ENCODE measurements at places on chromosomes 7 and 10.

GRCh38 chr7:12066521-12066920, 144.6 kb upstream of the TMEM106B start:
- DNase-seq, result no peak

- DNase-seq, result no peak
Observed at GRCh38 chr7:100048680-100049079, 894 bp upstream of the ZSCAN21 start.

- DNase-seq, result no peak
Observed at GRCh38 chr10:77380191-77380590, 257.4 kb downstream of the KCNMA1 start.

DNA sequence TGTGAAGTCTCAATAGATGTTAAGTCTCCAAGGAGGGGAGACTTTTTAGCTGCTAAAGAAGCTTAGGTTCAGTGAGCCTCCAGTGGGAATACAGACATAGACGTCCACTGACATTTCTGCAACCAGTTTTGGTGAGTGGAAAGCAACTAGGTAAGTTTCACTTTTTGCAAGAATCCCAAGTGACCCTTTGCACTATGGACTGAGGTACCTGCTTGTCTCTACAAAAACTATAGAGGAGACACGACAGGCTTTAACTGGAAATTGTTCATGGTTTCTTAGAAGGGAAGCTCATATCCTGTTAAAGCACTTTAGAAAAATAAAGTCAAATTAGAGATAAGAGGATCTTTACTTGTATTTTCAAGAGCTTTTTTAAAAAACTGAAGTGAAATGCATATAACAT, 38.6 kb downstream of the GBF1 start:
- DNase-seq, result no peak

DNA sequence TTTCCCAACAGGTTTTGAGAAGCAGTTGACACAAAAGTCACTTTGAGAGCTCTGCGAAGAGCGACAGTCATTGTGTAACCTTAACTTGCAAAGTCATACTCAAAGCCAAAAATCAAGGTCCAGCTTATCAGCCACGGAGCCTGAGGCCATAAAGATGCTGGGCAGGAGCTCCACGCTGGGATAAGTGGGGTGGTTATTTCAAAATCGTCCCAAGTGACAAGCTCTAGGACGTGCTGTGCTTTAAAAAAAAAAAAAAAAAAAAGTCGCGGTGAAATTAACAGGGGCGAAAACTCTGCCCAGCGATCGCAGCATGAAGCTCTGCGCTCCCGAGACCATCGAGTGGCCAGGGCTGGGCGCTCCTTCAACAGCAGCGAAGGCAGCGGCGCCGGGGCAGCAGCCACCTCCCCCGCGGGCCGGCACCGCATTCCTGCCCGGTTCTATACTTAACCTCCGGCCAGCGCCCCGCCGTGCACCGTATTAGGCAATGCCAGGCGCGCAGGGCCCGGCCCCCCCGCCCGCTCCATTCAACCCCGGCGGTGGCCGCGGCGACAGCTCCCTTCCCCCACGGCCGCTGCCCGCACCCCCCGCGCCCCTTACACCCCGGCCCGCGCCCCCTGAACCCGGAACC, 657 bp downstream of the HACD1 start:
- DNase-seq, result peak; percentile 61

- DNase-seq, result peak; percentile 39
Observed at GRCh38 chr7:81260152-81260551, 341.3 kb upstream of the SEMA3C start.

DNA sequence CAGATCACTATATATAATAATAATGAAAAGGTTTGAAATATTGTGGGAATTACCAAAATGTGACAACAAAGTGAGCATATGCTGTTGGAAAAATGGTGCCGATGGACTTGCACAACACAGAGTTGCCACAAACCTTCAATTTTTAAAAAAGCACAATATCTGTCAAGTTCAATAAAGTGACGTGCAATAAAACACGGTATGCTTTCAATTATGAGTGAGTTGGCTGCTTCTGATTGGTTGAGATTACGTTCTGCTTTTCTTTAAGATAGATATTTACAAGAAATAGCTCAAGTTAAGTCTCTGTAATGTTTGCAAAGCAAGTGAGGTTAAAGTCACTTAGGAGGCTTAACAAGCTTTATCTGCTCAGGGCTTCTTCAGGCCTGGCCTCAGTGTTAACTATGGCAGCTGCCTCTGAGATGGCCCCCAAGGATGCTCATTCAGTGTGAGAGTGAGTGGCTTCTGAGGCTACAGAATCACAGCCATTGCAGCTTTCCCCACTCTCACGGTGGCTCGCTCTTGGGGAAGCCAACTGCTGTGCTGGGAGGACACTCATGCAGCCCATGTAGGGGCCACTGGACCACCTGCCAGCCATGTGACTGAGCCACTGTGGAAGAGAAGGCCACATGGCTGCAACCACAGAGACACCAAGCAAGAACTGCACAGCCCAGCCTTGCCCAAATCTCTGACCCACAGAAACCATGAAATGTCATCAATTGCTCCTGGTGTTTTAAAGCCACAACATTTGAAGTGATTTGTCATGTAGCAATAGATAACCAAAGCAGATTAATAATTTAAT, 78.3 kb upstream of the TMEM72 start:
- no peak for DNase-seq

DNA sequence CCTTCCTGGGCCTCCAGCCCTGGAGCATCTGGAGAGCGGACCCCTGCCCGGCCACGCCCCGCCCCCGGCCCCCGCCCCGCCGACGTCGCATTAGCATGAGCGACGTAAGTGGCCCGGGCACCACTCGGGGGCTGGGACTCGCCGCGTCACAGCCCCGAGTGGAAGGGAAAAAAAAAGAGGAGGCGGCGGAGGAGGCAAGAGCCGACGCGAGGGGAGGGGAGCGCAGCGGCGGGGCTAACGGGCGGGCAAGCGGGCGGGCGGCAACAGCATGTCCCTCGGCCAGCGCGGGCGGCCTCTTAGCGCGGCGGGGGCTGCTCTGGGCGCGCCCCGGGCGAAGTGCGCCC, at the start of gene SLC18A3:
SLC18A3 (plus strand) TSS at position 197 of the 344 bp plus-strand sequence. CDS start 431 bp downstream, outside the sequence.
- DNase-seq, result no peak

GRCh38 chr10:65861249-65861648, 1064.6 kb upstream of the LRRTM3 start:
- peak; percentile 2 for DNase-seq

DNA sequence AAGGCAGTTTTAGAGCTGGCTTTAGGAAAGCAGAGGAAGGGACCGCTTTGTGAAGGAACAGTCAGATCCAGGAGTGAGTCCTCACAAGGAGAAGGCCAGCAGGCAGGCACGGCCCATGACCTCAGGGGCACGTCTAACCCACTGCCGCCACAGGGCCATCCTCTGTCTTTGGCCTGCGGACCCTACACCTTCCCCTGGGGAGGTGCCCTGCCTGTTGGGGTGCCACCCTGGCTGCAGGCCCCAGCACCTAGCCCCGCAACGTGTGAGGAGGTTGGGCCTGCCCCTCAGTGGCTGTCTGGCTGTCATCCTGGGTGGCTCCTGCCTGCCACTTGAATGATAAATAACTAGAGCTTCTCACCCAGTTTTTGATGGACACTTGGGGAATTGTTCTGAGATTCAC, 31.0 kb upstream of the TRIM8 start:
- no peak for DNase-seq

DNA sequence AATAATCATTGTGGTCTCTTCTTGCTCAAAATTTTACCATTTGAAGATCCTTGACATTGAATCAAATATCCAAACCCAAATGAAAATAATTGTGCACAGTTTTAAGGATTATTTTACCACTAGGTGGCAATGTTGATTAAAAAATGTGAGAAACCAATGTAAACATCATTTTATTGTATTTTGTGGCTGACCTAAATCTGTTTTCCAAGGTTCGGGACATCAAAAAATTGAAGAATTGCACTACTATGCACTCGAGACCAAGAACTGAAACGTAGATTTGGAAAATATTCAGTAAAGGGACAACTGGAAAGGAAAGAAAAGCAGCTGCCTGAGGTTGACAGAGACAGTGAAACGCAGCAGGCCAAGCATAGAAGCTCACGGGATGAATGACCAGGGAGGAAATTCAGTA, 259.3 kb downstream of the SNX13 start:
- DNase-seq, result peak; percentile 64

DNA sequence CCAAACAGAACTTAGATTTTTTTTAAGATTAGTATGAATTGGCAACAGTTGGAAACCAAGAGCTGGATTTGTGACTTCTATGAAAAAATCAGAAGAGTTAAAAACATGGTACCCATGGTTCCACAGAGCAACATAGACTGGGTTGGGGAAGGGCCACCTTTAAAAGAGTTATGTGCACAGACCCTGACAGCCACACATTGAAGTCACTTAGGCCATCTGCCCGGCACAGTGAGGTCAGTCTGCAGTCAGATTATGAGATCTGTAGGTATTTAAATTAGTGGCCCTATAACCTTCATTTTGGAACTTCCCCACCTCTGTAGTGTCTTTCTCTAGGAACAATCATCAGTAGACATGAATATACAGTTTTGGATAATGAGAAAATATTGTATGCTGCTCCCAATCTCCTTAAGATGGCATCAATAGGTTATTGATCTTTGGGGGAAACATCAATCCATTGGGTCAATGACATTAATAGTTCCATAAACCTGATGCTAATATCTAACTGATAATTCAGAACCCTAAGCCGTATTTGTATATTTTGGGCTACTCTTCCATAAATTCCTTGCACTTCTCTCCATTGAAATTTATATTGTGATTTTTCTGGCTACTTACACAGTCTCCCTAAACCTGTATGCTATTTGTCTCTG, 7.0 kb downstream of the ANKRD1 start:
- DNase-seq, result no peak

DNA sequence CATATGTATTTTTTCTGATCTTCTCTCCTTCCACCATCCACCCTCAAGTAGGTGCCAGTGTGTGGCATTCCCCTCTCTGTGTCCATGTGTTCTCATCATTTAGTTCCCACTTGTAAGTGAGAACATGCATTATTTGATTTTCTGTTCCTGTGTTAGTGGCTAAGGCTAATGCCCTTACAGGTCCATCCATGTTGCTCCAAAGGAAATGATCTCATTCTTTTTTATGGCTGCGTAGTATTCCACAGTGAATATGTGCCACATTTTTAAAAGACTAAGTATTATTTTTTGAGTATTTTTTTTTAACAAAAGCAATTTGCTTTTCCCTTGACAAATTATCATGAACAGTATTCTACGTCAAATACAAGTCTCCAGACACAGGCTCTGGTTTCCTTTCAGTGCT, 86.4 kb upstream of the ZNF746 start:
- DNase-seq, result no peak

- DNase-seq, result no peak
Observed at GRCh38 chr7:142440906-142441411, 183.1 kb upstream of the PRSS58 start.

DNA sequence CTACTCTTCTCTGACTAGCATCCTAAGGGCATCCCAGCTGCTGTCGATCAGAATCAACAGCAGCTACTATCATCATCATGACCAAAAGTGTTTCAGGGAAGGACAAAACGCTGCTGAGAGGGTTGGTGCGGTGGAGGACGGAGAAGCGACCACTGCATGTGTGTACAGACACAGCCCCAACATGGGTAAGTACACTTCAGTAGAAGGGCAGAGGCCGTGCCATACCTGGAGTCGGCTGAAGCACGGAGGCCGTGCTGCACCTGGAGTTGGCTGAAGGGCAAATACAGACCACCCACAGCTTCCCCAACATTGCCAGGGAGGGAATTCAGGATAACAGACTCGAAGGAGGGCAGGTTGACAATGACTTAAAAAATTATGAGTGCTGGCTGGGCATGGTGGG, 67.8 kb upstream of the CYTH3 start:
- DNase-seq, result no peak

- peak; percentile 92 for DNase-seq
Observed at GRCh38 chr7:106568680-106569499, 92.1 kb downstream of the CCDC71L start.

- DNase-seq, result no peak
Observed at GRCh38 chr7:107045195-107045960, 873 bp downstream of the PRKAR2B start.

DNA sequence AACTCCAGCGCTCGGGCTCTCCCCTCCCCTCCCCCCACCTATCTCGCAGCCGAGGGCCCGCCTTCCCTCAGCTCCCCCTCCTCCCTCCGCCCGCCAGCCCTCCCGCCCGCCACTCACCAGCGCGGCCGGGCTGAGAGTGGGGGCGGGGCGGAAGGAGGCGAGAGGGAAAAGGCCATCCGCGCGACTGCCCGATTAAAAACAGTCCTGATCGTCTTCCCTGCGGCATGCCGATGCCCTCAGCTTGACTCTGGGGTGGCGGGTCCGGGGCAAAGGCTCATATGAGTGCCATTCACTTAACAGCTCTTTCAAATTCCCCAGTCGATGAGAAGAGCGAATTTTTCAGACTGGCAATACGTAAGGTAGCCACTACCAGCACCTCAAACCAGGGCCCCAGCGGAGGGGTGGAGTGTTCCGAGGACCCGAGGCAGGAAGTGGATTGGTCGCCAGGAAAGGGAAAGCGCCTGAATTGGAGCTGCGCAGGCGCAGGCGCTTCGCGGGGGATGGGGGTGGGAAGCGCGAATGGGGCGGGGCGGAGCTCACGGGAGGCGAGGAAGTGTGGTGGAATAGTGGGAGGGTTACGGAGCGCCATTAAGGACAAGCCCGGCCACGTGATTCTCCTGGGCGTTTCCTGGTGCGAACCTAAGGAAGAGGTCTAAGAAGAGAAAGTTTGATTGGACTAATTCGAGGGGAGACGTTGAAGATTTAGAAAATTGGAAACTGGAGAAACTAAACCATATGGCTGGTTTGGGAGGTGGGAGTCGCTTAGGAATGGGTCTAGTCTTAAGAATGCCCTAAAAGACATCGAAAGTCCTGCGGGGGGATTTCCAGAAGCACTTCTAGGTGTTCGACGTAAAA, at the start of gene UPF2:
UPF2 (minus strand) TSS at position 13 of the 855 bp plus-strand sequence. CDS start 7,386 bp downstream, outside the sequence.
- peak; percentile 99 for DNase-seq

DNA sequence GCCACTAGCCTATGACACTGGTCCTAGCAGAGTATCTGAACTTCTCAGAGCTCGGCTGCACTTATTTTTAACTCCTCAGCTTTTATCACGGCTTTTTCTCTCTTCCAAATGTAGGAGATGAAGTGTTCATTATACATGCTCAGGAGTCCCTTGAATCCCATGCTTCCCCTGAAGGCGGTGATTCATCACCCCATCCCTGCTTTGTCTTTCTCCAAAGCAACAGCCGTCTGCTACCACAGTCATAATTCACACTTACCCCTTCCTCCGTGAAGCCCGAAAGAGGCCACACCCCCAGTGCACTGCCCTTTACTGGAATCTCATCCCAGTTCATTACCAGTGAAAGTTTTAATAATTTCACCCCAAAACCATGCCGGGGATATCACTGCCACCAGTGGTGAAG, 301.5 kb upstream of the SHH start:
- DNase-seq, result no peak

DNA sequence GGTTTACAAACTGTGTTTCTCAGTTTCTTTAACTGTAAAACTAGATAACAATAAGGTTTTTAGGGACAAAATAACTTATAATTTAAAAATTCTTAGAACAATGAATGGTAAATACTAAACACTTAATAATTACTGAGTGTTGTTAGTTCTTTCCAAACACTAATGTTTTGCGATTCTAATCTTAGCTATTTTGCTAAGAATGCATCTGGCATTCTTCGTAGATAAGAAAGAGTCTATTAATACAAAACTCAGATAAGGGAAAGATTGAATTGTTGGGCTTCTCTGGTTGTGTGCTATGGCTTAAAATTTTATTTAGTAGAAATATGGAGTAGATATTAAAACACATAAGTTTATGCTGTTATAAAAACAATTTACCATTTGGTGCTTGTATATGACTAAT, 45.4 kb downstream of the TMEM229A start:
- peak; percentile 7 for DNase-seq

Data from choroid plexus epithelial cell (primary cell).